ENCODE measurements at places on chromosomes 7 and 10.

- ATAC-seq: no peak
Observed at GRCh38 chr10:60870416-60870728, 73.6 kb downstream of the RHOBTB1 start.

GRCh38 chr10:88389456-88389855 lies 193.7 kb downstream of the RNLS start:
- ATAC-seq: no peak

- ATAC-seq: no peak
Observed at GRCh38 chr7:156178214-156178613, 366.0 kb upstream of the SHH start.

DNA sequence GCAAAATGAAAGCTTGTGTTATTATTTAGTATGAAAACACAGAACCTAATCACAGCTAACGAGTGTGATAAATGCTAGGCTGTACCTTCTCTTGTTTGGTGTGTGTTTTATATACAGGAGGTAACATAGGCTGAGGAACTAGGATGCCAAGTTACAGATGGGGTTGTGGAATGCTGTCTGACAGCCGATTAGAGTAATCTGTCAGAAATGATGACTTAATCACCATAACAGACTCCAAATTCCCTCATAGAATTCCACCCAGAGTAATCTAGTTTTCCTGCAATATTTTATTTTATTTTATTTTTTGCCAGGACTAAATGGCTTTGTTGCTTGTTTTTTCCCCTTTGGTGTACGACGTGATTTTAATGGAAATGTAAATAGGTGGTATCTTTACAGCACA lies 221.2 kb downstream of the CELF2 start:
- no peak for ATAC-seq

DNA sequence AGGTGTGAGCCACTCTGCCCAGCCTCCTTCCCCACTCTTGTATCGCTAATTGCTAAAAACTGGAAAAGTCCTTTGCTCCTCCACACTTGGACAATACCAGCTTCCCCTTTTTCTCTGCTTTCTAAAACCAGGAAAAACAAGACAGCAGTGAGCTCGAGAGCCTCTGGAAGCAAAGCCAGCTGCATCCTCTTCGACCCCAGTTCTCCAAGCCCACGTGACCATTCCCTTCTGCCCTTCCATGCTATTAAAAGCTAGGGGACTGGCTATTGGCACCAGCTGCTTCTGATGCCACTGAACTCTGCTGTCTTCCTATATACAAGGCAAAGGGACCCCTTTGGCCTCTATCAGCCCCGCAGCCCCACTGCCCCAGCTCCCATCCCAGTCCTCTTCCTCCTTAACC lies 92.2 kb downstream of the SPDYE5 start:
- no peak for ATAC-seq

DNA sequence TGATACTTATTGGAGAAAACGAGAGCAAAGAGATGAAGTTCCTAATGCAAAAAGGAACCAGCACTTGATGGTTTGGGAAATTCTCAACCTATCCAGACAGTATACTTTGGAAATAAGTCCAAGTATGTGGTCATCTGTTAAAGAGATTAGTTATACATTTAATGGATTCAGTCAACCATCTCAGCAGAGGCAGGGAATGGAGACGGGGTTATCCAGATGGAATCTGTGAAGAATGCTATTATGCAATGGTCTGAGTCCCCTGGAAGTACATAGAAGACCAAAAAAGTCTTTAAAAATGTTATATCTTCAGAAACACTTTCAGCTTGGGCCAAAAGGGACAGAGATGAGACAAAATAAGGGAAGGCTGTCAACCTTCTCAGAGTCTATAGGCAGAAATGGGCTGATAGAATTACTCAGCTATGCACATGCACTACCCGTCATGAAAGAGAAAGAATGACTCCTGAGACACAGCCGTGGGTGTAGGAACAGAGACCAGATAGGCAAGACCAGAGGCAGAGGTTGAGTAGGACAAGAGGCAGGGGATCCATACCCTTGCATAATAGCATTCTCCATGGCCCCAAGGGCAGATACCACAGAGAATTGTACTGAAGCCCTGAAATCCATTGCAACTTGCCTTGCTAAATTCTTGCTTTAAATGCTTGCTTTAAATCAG lies 738.8 kb upstream of the POT1 start:
- no peak for ATAC-seq

DNA sequence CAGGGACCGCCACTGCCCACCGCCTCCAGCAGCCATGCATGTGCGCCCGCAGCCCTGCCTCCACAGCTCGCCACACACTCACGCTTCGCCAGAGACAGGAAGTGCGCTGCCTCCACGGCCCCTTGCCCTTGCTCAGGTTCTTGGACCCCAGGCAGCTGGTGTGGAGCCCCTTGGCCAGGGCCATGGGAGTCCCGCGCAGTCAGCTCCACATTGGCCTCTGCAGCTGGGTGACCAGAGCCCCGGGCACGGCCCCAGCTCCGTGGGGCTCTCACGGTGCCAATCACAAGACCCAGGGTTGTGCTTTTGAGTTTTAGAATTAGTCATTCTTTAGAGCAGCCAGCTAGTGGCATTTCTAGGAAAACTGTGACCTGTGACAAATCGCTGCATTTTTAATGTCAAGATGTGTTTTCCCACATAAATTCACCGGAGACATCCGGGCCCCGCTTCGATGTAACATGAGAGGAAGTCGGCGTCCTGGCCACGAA lies 4.3 kb upstream of the UTF1 start:
- no peak for ATAC-seq

Measured in gastroesophageal sphincter (tissue), 4 donors.